ENCODE measurements at places on chromosomes 7 and 10. TPM values are rescaled to one million over a fixed set of nuclear protein-coding genes. Genes with fewer than 3 reads are reported as not detected.

The PTN gene
- 26.1 TPM for total RNA-seq

The DDC gene
- 0.44 TPM for total RNA-seq

The ARHGAP21 gene
- 128 TPM for total RNA-seq

GRCh38 chr10:12769323-12770044 lies 232.0 kb downstream of the CCDC3 start:
- no peak for DNase-seq

DNA sequence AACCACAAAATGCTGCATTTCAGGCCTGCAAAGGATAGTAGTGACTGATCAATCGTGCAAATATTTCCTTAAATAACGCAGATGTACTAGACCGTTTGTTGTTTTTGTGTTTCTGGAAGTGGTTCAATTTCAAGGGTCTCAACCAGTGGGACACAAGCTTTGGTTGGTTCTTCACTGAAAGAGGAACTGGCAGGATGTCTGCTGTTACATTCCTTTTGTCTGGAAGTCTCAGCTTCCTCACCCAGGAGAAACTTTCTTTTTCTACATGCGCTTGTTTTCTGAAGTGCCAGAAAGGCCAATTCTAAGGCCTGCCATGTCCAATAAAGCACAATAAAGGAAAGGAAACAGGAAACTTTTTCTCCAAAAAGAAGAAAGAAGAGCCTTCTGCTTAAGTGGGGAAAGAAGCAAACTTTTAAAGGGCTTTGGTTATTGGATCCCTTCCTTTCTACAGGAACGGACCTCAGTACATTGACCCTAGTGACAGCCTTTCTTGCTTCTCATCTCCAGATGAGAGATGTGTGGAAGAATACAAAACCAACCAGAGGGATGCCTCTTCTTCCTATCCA lies 4.1 kb downstream of the DKK1 start:
- no peak for DNase-seq

GRCh38 chr7:52842202-52842900 lies 193.1 kb upstream of the POM121L12 start:
- DNase-seq, result no peak

GRCh38 chr7:33882950-33883670 lies 22.2 kb upstream of the BMPER start:
- DNase-seq, result no peak

- DNase-seq, result no peak
Observed at GRCh38 chr10:103457176-103457712, 1.5 kb downstream of the CALHM1 start.

GRCh38 chr10:29109707-29110571 lies 178.9 kb upstream of the LYZL1 start:
- no peak for DNase-seq

DNA sequence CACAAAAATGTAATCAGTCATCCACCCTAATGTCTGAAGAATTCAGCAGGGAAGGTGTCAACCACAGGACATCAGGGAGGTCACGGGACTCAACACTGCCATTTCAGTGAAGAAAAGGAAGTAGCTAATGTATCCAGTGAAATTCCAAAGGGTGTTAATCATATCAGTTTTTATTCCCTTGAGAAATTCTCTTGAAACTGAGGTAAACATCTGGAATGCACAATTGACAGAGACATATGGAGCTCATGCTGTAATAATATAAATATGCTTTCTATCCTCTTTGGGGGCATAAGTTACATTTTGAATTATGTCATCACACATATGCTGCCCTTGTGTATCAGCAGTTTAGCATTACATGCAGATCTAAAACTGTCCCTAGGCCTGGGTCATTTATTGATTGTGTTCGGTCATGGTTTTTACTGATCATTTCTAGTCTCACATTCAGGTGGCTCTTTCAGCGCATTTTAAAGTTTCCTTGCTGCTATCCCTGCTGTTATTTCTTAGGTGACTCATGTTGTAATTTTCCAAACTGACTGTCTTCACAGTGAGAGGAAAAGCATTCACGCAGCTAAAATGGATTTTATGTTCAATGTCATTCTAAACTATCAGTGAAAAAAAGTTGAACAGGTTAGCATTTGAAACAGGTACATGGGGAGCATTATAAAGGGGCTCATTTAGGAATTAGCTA lies 273.9 kb downstream of the TSPAN12 start:
- no peak for DNase-seq

- DNase-seq, result no peak
Observed at GRCh38 chr10:53233749-53234148, 461.2 kb upstream of the MBL2 start.

All from omental fat pad (tissue), 4 donors.